GM19239 (cell line): ENCODE measurements at places on chromosomes 5 and 9.

- DNase-seq = no peak
These were observed 142.8 kb downstream of the MAST4 start for GRCh38 chr5:66739021-66739420.

GRCh38 chr5:68049053-68049713 lies 166.4 kb upstream of the PIK3R1 start:
- no peak for DNase-seq

DNA sequence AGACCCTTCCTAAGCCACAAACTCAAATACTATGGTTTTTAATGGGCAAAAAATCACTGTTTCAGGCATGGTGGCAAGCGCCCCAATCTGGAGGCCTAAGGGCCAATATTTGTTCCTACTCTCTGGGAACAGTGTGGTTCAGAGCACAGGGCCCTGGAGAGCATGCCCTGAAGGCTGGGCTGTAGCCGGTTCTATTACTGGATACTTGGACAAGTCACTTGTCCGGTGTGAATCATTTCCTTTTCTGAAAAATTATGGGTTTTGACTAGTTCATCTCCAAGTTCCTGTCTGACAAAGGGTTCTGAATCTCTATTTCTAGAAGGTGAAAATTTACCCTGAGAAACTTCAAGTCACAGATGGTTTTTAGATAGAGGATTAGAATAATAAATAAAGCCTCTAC lies 75.0 kb downstream of the OTULIN start:
- no peak for DNase-seq

DNA sequence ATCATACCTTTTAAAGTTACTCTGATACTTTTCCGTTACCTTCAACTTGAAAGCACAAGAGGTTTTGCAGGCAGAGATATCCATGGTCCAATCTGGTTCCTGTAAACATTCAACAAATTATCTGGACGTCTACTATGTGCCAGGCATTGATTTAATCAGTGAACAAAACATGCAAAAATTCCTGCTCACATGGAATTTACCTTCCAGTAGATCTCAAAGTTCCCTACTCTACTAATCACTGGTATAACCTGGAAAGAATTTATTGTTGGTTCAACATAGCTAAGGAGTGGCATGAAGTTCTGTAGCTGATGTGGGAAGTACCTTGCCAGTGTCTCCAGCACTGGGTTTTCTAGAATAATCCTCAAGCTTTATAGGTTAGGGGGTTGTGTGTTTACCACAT lies 9.8 kb downstream of the OCLN start:
- DNase-seq = no peak

- no peak for DNase-seq
These were observed 155.3 kb downstream of the COL23A1 start for GRCh38 chr5:178434851-178435250.

- DNase-seq = no peak
These were observed 179.3 kb downstream of the C9orf152 start for GRCh38 chr9:110028676-110029075.

DNA sequence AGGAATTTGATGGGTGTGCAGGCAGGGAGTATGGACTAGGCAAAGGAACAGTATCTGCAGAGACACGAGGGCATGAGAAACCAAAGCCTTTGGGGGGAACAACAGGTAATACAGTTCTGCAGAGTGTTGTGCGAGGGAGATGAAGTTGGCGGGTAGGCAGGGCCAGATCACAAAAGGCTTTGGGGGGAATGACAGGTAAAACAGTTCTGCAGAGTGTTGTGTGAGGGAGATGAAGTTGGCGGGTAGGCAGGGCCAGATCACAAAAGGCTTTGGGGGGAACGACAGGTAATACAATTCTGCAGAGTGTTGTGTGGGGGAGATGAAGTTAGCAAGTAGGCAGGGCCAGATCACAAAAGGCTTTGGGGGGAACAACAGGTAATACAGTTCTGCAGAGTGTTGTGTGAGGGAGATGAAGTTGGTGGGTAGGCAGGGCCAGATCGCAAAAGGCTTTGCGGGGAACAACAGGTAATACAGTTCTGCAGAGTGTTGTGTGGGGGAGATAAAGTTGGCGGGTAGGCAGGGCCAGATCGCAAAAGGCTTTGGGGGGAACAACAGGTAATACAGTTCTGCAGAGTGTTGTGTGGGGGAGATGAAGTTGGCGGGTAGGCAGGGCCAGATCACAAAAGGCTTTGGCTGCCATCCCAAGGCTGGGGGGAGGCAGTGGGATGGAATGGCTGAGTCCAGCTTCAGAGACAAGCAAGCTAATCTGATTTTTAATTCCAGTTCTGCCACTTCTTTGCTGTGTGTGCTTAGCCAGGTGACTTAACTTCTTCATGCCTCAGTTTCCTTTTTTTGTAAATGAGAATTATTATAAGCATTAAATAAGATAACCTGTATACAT lies 33.0 kb downstream of the FRMPD1 start:
- no peak for DNase-seq

DNA sequence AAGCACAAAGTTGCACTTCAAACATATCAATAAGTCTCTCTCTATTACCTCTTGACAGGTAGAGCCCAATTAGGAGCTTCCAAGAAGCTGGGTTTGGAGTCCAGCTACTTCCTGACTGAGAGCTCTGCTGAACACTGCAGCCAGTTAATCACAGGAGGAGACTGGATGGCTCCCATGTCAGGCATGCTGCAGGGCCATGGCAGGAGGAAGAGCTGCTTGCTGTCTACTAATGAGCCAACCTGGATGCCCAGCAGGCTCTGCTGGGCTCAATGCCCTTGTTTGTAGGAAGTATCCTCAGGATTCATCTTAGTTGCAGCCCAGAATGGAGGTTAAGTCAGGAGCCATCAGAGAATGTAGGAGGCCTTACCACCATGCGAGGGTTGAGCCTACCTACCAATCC lies 91.9 kb downstream of the TMEM215 start:
- no peak for DNase-seq

GRCh38 chr5:10266137-10266536 lies 16.1 kb downstream of the CCT5 start:
- no peak for DNase-seq

DNA sequence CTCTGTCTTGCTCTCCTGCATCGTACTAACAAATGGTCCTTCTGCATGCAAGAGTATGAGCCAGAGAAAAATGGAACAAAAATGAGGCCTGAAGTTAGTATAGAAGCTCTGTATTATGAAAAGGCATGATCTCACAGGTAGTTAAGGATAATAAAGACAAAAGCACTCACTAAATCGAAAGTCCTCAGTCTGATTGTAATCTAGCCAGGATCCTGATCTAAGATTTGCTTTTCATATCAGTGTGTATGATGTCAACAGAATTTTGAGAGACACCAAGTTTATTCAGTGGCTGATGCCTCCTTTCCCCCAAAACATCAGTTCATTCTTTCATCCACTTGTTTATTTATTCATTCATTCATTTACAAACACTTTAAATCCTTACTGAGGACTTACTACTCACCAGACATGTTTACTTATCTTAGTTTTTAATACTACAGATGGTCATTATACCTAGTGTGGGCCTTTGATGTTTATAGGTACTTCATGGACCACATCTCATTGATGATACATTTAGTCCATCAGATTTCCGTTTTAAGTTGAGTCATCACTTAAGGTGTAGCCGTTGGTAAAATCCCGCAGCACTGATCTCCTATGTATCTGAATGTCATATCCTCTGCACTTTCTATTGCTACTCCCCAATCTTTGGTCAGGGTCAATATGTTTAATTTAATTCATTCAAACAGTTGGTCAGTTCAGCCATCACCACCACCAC lies 105.2 kb upstream of the DHFR start:
- DNase-seq = no peak

- no peak for DNase-seq
These were observed 61.1 kb downstream of the SAXO1 start for GRCh38 chr9:18971909-18972308.

GRCh38 chr9:4430432-4431261 lies 59.6 kb upstream of the SLC1A1 start:
- no peak for DNase-seq

DNA sequence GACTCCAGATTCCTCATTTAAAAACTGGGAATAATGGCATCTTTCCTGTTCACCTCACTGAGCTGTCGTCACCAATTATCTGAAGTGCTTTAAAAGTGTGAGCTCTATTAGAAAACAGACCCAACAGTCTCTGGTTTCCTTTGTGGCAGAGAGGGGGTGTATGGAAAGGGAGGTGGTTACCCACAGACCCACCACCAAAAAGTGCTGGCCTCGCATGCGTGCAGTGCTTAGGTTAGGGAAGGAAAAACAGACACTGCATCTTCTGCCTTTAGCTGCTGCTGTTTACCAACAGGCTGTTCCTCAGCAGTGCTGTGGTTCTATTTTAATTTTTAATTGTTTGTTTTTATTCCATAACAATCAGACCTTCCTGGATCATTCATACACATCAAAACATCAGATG lies 249.6 kb downstream of the PIK3R1 start:
- DNase-seq = no peak

- no peak for DNase-seq
These were observed 107.6 kb downstream of the MUSK start for GRCh38 chr9:110776221-110776620.
